ENCODE measurements at places on chromosomes 6 and 20. TPM values are rescaled to one million over a fixed set of nuclear protein-coding genes. Genes with fewer than 3 reads are reported as not detected.

GRCh38 chr20:38377039-38377685, 30.9 kb downstream of the LBP start:
- DNase-seq, result no peak

Gene METTL24
- polyA plus RNA-seq, result 0.81 TPM

DNA sequence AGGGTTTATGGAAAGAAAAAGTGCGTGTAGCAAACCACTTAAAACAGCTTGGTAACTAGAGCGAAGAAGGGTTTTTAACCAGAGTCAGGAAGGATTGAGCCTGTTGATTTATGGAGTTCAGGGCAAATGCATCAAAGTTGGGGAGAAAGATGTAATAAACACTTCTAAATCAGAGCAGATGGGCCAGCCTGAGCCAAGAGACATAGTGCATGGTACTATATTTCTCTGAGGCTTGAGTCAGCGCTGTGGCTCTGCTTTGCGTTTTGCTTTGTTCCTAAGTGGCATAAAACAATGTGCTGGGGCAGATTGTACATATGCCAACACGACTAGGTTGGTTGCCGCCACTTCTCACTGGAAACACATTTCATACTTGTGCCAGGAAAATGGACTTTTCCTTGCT, 111.3 kb downstream of the BCKDHB start:
- DNase-seq, result no peak

Gene ESR1
- polyA plus RNA-seq, result not detected

Gene SLC12A5
- polyA plus RNA-seq, result 1.8 TPM

GRCh38 chr6:18276610-18277236, 12.4 kb upstream of the DEK start:
- DNase-seq, result no peak

DNA sequence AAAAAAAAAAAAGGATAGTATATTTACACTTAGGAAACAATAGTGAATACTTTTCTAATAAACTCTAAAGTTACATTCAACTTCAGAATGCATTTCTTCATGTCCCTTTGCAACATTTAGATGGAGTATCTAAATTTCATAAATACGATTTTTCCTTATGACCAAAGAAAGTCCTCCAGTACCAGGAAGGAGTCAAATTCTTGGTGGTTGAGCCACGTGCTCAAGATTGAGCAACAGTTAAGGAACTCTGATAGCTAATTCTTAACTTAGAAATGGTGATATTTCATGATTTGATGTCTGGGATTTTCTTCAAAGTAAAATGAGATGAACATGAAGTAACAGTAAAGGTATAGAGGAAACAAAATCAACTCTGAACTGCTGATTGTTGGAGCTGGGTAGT, 92.7 kb downstream of the SASH1 start:
- no peak for DNase-seq

DNA sequence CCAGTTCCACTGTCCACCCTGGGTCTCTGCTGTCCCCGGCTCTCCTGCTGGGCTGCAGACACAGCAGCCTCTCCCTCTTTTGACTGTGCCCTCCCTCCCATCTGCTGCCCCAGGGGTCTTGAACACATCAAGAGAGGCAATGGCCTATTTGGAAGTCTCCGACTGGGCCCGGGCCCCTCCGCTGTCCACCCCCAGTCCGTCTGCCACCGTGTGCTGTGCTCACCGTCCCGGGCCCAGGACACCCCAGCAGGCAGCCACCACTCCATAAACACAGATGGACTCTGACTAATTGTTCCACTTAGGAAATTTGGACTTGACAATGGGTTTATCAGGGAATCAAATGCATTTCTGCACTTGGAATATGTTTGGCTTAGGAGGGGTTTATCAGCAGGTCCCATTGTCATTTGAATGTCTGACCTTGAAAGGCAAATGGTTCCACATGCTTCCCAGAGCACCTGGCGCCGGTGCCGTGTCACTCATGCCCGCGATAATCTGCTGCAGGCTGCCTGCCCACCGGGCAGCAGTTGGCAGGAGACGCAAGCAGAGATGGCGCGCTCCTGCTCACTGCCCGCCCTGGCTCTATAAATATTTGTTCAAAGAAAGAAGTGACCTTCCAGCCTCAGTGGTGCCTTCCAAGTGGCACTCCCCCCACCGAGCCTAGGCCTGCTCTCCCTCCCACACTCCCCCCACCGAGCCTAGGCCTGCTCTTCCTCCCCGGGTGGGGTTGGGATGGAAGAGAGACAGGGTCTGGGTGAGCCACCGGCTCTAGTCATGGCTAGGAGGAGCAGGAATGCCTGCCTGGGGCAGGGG, 18.8 kb upstream of the FRMD1 start:
- no peak for DNase-seq

GRCh38 chr20:5128886-5129285, 2.1 kb downstream of the CDS2 start:
- no peak for DNase-seq

Gene TSBP1
- polyA plus RNA-seq, result not detected

Gene FAM217A
- polyA plus RNA-seq, result not detected

- no peak for DNase-seq
Observed at GRCh38 chr6:133965817-133966360, 12.9 kb downstream of the TBPL1 start.

- DNase-seq, result no peak
Observed at GRCh38 chr20:10609770-10610169, 64.0 kb downstream of the JAG1 start.

- no peak for DNase-seq
Observed at GRCh38 chr6:132314432-132314831, 86.8 kb downstream of the MOXD1 start.

DNA sequence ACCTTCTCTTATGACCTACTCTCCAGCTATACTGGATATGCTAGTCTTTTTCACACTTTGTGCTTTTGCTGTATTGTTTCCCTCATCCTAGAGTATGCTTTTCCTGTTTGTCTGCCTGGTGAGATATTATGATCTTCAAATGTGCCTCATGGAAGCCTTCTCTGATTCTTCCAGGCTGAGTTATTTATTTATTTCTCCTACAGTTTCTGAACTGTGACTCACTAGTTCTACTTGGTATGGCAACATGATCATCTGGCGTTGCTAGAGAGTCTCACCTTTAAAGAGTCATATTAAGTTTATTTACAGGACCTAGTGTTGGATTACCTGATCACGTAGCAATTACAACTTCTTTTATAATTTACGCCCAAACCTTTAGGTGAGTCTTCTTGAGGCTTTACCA, 81.2 kb upstream of the HDAC2 start:
- no peak for DNase-seq

DNA sequence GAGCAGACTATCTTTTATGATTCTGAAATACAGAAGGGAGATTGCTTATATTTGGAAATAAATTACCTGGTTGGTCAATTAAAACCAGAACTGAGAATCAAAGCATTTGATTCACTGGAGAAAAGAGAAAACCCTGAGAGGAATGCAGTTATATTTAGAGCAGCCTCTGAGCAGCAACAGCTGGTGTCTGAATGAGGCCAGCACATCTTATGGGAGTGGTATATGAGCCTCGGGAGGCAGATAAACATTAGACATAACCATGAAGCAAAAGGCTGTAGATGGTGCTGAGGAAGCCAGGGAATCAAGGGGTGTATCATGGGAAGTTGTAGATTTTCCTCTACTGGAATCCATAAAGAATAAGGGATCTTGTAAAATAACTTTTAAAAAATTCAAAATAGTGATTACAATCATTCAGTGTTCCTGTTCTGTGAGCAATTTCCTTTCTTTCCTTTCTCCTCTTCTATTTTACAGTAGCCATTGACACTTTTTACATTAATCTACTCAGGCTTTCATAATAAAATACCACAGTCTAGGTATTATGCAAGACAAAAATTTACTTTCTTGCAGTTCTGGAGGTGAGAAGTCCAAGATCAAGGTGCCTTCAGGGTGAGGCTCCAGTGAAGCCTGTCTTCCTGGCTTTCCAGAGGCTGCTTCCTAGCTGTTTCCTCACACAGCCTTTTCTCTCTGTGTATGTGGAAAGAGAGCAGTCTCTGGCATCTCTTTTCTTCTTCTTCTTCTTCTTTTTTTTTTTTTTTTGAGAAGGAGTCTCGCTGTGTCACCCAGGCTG, 32.8 kb upstream of the ENPP5 start:
- no peak for DNase-seq

Gene ZNF391
- 0.82 TPM for polyA plus RNA-seq

Gene GTF2H4
- 6.3 TPM for polyA plus RNA-seq

Gene GGTLC1
- not detected for polyA plus RNA-seq

DNA sequence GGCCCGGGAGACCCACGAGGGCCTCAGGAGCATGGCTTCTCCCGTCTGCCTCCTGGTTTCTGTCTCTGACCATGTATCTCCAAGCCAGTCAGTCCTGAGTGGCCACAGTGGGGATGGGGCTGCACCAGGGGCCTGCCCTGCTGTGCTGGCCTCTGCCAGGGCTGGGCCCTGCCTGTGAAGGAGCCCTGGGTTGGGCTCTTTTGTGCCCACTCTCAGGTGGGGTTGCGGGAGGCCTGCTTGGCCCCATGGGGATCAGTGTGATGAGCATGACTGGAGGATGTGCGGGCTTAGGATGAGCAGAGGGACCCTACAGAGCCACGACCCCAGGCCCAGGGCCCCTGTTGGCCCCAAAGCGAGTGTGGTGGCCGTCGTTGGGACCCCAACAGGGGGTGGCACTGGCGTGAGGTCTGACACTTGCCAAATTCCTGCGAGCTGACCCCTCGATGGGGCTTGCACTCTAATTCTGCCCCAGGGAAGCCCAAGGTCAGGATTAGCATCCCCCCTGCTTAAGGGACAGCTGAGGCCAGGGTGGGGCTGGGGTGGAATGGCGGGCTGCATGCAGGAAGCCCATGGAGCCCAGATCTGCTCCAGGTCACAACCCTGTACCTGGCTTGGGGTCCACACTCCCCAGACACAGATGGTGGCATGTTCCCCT, 90.0 kb upstream of the BHLHE23 start:
- no peak for DNase-seq

- no peak for DNase-seq
Observed at GRCh38 chr6:151317995-151318365, 73.4 kb downstream of the ZBTB2 start.

Gene MED20
- polyA plus RNA-seq, result 11.2 TPM

Gene CCN6
- polyA plus RNA-seq, result not detected

Gene ANKRD66
- polyA plus RNA-seq, result not detected

DNA sequence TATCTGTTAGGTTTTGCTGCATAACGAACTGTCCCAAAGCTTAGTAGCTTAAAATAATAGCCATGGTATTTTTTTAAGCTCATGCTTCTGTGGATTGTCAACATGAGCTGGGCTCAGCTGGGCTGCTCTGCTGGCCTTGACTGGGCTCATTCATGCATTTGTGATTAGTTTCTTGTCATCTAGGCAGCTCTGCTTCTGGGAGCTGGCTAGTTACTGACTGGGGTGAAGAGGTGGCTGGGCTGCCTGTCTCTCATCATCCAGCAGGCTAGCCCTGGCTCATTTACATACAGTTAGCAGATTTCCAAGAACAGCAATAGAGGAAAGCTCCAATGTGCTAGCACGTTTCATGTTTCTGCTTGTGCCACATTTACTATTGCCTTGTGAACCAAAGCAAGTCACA, 165.1 kb upstream of the PCSK2 start:
- DNase-seq, result no peak

Gene PRL
- polyA plus RNA-seq, result not detected

DNA sequence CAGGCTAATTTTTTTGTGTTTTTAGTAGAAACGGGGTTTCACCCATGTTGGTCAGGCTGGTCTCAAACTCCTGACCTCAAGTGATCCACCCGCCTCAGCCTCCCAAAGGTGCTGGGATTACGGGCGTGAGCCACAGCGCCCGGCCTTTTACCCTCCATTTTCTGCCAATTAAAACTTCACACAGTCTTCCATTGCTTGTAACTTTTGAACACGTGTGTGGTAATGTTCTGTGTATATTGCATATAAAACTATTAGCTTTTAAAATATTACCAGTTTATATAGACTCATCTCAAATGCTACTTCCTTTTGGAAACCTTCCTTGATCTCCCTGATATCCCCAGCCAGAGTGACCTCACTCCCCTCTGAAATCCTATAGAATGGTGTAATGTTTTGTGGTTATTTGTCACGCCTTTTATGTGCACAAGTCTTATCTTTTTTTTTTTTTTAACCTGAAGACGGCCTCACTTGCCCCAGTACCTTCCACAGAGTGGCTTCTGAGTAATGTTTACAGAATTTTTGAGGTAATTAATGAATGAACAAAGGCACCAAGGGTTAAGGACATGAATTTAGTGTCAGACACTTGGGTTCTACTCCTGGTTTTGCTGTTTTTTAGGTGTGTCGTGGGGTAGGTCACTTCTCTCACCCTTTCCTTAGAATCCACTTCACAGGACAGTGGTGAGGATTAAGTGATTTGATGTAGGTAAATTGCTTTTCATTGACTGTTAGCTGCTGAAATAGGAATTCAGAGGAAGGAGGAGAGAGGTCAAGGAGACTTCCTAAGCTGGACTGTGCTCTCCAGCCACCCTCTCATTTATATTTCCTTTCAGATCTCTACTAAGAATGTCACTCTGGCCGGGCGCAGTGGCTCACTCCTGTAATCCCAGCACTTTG, 11.2 kb upstream of the MMP24 start:
- no peak for DNase-seq

Gene MRAP2
- not detected for polyA plus RNA-seq

GRCh38 chr6:157486572-157486971, 105.6 kb downstream of the ZDHHC14 start:
- no peak for DNase-seq

Gene LTV1
- polyA plus RNA-seq, result 11.2 TPM

- no peak for DNase-seq
Observed at GRCh38 chr20:49292010-49292409, 14.2 kb upstream of the ZNFX1 start.

DNA sequence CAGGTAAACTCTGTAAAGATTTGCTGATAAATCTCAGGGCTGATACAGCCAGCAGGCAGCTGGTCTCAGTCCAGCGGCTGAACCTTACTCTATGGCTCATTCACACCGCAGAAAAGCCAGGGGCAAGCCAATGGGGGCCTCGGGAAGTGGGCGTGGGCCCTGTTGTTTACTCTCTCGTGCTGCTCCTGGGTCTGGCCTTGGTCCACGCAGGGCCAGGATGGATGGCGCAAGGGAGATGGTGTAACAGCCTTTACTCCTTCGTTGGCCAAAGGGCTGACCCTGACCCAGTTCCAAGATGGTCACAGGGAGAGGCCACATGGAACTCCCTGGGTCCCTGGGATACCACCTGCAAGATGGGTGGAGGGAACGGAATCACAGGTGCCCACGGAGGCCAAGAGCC, 16.2 kb downstream of the KCNK17 start:
- no peak for DNase-seq

Gene CEP85L
- 20.1 TPM for polyA plus RNA-seq

- DNase-seq, result no peak
Observed at GRCh38 chr6:9131616-9132015, 696.3 kb upstream of the SLC35B3 start.

- no peak for DNase-seq
Observed at GRCh38 chr6:30834646-30835045, 49.7 kb upstream of the DDR1 start.

Gene CAP2
- polyA plus RNA-seq, result not detected

Gene GABRR2
- polyA plus RNA-seq, result not detected

DNA sequence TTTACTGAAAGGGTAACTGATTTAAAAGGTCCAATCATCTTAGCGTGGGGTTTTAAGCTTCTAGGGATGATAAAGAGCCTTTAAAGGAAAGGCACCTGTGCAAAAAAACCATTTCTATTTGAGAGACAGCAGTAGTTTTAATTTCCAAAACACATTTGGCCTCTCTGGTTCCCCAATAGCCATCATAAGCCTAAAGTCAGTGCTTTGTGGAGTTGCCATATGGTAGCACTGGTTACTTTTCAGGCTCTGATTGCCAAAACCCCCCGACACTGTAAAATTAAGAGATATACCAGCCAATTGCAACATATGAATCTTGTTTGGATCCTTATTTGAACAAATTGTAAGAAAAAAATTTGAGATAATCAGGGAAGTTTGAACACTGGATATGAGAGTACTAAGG, 44.6 kb downstream of the TP53INP2 start:
- DNase-seq, result no peak

Gene ADGRG6
- polyA plus RNA-seq, result not detected
